ENCODE measurements at places on chromosomes 4 and X.

- DNase-seq = no peak
These were observed 76.7 kb downstream of the SCD5 start for GRCh38 chr4:82721819-82722423.

- DNase-seq = no peak
These were observed 37.6 kb downstream of the ARFIP1 start for GRCh38 chr4:152817331-152817730.

DNA sequence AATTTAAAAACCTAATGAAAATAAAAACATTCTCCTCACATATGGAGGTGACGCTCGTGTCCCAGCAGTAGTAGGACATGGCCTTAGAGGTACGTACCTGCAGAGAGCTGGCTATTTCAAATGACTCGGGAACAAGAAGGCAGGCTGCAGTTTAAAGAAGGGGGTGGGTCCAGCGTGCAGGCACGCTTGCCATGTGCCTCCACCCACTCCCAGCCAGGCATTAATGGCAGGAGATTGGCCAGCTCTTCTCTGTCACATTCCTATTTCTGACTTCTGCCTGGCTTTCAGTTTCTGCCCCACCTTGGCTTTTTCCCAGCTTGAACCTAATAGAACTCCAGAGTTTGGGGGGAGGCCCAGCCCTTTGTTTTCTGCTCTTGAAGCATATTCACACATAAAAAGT lies 17.2 kb downstream of the PDHA1 start:
- no peak for DNase-seq

- no peak for DNase-seq
These were observed 96.4 kb upstream of the ZCCHC13 start for GRCh38 chrX:74207539-74207938.

- peak; percentile 28 for DNase-seq
These were observed 139.5 kb downstream of the CPZ start for GRCh38 chr4:8732092-8732491.
